ENCODE measurements at places on chromosomes 5 and 9.

- DNase-seq = no peak
Measured at GRCh38 chr9:90970608-90971007, 169.0 kb downstream of the SYK start.

DNA sequence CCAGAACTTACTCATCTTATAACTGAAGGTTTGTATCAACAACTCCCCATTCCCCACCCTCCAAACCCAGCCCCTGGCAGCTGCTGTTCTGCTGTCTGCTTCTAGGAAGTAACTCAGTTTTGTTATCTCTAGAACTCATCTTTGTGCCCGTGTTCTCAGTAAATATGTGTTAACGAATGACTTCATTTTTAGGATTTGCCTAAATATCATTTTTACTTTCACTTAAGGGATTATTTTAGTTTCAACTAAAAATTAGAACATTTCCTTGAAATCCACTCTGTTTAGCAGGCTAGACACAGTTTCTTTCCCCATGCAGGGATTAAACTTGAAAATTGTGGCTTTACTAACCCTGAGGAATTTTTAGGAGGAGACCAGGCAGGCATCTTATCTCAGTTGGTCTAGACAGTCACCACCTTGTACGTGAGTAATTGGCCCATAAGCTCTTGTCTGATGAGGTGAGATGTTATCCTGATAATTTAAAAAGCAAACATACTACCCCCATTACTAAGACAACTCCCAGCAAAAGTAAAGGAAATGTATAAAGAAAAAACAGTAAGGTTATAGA lies 68.2 kb upstream of the TNFAIP8 start:
- DNase-seq = no peak

DNA sequence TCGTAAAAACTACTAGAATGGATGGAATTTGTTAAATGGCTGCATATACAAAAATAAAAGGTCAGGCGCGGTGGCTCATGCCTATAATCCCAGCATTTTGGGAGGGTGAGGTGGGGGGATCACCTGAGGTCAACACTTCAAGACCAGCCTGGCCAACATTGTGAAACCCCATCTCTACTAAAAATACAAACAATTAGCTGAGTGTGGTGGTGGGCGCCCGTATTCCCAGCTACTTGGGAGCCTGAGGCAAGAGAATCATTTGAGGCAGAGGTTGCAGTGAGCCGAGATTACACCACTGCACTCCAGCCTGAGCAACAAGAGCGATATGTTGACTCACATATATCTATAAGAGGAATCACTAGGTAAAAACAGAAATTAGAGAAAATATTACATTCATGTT lies 9.3 kb upstream of the GPR150 start:
- DNase-seq = no peak

- no peak for DNase-seq
Measured at GRCh38 chr9:22047596-22047995, 38.5 kb upstream of the CDKN2B start.

- DNase-seq = no peak
Measured at GRCh38 chr5:43609752-43610151, 6.8 kb downstream of the NNT start.

Measured in SW 1271 (cell line).